Omental fat pad (tissue), 4 donors: ENCODE measurements at places on chromosomes 11 and 22. TPM values are rescaled to one million over a fixed set of nuclear protein-coding genes. Genes with fewer than 3 reads are reported as not detected.

DNA sequence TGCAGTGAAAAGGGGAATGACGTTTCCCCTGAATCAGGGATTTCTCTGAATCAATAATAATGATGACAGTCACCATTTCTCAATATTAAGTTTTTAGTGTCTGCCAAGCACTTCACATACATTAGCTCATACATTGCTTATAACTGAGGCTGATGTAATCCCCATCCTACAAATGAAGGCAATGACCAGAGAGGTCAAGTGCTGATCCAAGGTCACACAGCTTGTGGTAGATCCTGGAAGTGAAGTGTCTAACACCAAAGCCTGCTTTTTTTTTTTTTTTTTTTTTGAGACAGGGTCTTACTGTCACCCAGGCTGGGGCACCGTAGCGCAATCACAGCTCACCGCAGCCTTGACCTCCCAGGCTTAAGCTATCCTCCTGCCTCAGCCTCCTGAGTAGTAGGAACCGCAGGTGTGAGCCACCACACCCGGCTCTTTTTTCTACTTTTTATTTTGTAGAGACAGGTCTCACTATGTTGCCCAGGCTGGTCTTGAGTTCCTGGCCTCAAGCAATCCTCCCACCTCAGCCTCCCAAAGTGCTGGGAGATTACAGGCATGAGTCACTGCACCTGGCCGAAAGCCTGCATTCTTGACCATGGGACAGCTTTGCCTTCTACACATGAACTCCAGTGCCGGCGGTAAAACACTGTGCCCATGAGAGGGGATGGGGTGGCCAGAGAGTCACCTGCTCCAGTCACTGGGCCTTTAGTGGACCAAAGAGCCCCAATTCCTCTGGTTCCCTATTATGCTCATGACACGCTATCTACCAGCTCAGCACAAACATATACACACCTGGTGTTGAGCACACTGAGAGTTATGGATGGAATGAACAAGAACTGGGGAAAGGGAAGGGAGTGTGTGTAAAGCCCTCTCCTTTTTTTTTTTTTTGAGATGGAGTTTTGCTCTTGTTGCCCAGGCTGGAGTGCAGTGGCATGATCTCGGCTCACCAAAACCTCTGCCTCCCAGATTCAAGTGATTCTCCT, 17.4 kb downstream of the ARHGAP1 start:
- DNase-seq, result no peak

GRCh38 chr11:47216121-47216798, 1.5 kb downstream of the DDB2 start:
- no peak for DNase-seq

GRCh38 chr11:724049-724777, 18.2 kb downstream of the EPS8L2 start:
- no peak for DNase-seq

DNA sequence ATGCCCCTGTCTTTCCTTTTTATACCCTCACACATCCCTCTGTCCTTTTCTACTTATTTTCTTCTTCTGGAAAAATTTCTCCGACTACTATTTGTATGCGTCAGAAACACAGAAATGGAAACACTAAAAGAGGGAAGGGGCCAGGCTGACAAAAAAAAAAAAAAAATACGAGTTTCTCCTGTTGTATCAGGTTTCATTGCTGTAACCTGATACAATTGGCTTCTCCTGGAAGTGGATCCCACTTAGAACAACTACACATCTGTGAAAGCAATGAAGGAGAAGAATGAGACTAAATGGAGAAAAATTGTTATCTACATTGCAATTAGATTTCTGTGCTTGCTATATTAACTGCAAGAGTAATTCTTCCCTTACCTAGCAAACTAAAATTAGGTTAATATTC, 393.9 kb downstream of the GUCY1A2 start:
- DNase-seq, result no peak

DNA sequence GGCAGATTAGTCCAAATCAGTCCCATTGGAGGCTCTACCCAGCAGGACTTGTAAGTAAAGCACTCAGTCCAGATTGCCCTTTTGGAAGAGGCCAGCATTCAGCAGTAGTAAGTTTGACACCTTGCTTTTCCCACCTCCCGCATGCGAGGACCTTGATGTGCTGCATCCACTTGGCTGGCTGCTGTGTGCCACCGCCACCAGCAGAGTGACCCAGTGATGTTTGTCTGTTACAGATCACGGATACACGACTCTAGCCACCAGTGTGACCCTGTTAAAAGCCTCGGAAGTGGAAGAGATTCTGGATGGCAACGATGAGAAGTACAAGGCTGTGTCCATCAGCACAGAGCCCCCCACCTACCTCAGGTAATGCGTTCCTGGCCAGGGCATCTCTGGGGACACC, 6.6 kb downstream of the SMARCB1 start:
- DNase-seq, result no peak

DNA sequence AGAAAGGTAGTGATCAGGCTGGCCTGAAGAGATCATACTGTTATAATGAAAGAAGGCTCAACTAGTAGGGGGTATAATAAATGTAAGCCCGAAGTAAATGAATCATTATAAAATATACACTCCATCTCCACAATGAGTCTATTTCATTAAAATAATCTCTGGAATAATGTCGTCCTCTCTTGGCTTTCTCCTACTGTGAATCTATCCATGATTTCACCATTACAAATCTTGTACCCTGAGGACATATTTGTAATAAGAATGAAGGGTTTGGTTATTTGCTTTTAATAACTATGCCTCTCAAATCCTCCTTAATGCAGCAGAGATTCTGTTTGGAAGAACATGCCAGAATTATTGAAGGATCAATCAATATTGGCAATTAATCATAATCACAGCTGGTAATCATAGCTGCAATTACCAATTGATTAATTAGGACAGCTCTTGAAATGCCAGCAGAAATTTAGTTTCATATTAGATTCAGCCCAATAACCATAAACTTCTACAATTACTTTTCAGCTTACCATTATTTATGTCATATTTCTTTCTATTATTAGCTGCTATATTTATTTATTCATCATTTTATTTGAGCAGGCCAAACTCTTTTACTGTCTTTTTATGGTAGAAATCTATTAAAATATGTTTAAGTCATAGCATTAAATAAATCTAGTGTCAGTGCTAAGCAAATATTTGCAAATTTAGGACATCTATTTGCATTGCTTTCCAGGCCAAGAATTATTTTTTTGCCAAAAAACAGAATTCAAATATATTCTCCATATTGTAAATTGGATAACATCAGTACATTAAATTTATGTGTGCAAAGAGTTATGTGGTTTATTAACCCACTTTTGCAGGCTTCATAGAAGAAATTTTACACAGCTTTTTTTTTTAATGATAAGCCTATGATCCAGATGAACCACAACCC, 588.4 kb upstream of the LRRC4C start:
- no peak for DNase-seq

Gene SPON1
- 80.2 TPM for total RNA-seq

Gene ZBTB16
- total RNA-seq, result 192 TPM
